ENCODE measurements at places on chromosomes 3 and 15. TPM values are rescaled to one million over a fixed set of nuclear protein-coding genes. Genes with fewer than 3 reads are reported as not detected.
A peak's percentile ranks its signal among the peaks of the same experiment; 100 is the strongest.

CISH gene
- total RNA-seq: 359 TPM

- peak; percentile 73 for DNase-seq
- H3K27me3 ChIP-seq: no peaks in the 10 kb centered on the region
- peaks cover 40% of the 10 kb centered on the region for H3K36me3 ChIP-seq
- H3K4me3 ChIP-seq: peak overlapping the region; percentile 66
- peaks cover 83% of the 10 kb centered on the region for H3K4me1 ChIP-seq
These were observed 17.4 kb downstream of the LRIG1 start for GRCh38 chr3:66483409-66483906.

C3orf20 gene
- 0.28 TPM for total RNA-seq

- peaks cover 80% of the 10 kb centered on the region for H3K36me3 ChIP-seq
- peaks cover 76% of the 10 kb centered on the region for H3K4me1 ChIP-seq
- H3K27ac ChIP-seq: peak overlapping the region; percentile 95
- H3K4me3 ChIP-seq: peak overlapping the region; percentile 61
These were observed 15.3 kb downstream of the FYCO1 start for GRCh38 chr3:45980229-45980813.

DNA sequence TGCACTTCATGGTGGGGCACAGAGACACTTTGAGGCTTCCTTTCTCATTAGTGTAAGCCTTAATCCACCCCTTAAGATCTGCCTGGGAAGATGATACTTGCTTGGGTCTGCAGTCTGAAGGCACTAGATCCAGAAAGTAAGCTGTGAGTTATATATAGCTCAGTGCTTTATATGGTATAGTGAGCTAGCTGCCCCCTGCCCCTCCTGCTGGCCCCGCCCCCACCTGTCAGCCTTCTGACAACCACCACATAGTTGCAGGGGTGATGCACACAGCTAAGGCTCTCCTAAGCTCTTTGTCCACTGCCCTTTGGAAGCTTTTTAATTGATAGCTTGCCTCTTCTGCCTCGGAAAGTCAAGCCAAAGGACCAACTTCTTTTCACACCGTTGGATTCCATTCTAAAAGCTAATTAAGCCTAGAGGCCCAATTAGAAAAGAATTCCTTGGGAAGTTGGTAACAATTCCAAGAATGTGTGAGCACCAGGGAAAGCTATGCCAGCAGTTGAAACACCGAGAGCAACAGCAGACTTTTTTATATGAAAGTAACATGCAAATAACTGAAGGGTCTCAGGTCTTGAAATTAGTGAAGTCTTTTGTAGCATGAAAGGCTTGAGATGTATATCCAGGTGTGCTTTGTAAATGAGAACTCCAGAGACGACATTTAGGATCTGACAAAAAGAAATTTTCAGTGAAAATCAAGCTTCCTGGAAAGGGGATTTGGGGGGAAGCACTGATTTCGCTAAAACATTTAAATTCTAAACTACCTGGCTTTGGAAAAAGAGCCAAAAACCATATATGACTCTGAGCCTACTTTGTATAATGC lies 2.3 kb downstream of the TPM1 start:
- H3K4me3 ChIP-seq: no peak overlapping the region
- no peak overlapping the region for H3K27ac ChIP-seq
- peaks cover 19% of the 10 kb centered on the region for H3K4me1 ChIP-seq
- H3K36me3 ChIP-seq: no peaks in the 10 kb centered on the region
- peaks cover 75% of the 10 kb centered on the region for H3K27me3 ChIP-seq

DNA sequence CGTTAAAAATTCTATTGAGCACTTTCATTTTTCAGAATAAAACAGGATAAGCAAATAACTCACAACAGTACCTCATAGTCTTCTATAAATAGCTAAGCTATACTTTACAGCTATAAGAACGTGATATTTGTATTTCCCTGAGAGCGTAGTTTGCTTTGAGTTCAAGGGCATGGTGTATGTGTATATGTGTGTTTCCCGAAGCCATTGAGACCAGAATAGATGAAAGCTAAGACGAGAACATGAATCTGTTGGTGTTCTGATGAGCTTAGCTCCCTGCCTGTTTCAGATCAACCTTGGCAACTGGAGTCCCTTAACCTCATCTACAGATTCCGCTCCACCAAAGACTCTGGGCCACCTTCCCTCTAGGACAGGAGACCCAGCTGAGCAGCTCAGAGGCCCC lies 59.5 kb upstream of the MCF2L2 start:
- H3K4me3 ChIP-seq: no peak overlapping the region
- no peaks in the 10 kb centered on the region for H3K27me3 ChIP-seq
- peaks cover 8% of the 10 kb centered on the region for H3K4me1 ChIP-seq
- H3K36me3 ChIP-seq: peaks cover 26% of the 10 kb centered on the region
- H3K27ac ChIP-seq: no peak overlapping the region

LRRIQ4 gene
- total RNA-seq: 0.09 TPM

- no peak overlapping the region for H3K4me3 ChIP-seq
- H3K27ac ChIP-seq: no peak overlapping the region
- H3K36me3 ChIP-seq: no peaks in the 10 kb centered on the region
- no peak for DNase-seq
- no peaks in the 10 kb centered on the region for H3K27me3 ChIP-seq
These were observed 323.4 kb upstream of the PLSCR5 start for GRCh38 chr3:146928421-146929059.

DNA sequence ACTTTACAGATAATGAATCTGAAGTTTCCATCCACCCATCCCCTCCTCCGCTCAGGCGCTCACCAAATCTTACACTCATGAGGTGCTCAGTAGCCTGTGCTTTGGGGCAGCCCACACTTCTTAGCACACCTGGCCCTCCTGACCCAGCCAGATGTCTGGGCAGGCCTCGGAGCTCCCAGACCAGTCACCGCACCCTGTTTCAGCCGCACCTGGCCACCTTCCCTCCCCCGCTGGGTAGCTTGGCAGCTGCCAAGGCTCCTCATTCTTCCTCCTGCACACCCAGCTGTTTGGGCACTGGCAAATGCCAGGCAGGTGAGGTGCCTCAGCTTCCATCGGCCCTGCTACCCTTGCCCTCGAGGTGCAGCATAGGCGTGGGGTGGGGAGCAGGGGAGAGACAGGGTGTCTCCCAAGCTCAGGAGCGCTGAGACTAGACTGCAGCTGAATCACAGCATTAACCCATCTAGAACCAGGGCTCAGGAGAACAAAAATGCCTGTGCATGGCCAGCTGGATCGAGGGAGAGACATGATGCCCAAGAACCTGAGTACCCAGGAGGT lies 45.8 kb downstream of the CDC25A start:
- no peak for DNase-seq
- H3K4me1 ChIP-seq: peaks cover 2% of the 10 kb centered on the region
- H3K27me3 ChIP-seq: no peaks in the 10 kb centered on the region
- no peak overlapping the region for H3K27ac ChIP-seq
- no peak overlapping the region for H3K4me3 ChIP-seq

XIRP1 gene
- 2.9 TPM for total RNA-seq

DNA sequence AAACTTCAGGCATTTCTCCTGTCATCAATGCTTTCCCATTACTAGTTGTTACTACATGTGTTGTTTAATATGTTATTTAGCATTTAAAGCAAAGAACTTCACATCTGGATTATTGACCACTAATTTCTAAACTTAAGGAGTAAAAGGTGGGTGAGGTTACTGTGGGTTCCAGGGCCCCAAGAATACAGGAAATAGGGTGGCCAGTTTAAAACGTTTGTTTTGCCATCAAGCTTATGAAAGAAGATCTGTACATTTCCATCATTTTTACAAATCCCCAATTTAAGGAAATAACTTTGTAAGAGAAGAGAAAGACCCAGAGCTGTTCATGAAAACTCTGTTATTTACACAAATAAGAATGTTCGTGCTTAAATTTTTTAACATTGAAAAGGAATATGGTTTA lies 54.5 kb upstream of the ACKR4 start:
- DNase-seq: no peak
- H3K27ac ChIP-seq: peak overlapping the region; percentile 97
- no peaks in the 10 kb centered on the region for H3K27me3 ChIP-seq
- peaks cover 32% of the 10 kb centered on the region for H3K36me3 ChIP-seq
- H3K4me1 ChIP-seq: peaks cover 31% of the 10 kb centered on the region

DNA sequence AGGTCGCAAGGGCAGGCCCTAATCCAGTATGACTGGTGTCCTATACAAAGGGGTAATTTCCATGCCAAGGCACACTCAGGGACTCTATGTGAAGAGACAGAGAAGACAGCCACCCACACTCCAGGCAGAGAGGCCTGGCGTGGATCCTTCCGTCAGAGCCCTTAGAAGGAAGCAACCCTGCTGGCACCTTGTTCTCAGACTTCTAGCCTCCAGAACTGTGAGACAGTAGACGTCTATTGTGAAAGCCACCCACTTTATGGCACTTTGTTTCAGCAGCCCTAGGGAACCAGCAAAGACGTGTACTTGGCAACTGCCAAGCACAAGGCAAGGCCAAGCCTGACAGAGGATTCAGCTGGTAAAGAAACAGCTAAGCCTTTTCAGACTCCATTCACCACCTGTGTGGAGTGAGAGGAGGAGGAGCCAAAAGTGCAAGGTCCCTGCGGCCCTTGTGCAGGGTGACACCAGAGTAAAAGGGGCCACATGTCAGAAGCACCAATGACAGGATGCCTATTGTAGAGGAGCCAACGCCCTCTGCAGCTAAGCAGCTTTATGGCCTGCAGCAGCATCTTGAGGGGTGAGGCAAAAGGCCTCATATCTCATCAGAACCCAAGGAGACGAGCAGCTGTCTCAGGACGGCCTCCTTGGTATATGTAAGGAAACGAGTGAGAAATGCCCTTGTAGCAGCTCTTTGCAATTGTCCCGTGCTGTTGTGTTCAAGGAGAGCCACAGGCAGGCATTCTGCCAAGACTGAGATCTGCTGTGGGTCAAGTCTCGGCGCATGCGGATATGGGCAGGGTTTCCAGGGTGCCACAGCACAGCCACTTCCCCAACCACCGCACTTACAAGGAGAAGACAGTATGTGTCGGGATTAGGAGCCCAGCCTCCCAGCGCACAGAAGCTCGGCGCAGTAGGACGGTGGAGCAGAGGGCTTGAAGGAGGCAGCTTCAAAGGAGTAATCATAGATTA lies 121.5 kb upstream of the LIPC start:
- no peaks in the 10 kb centered on the region for H3K36me3 ChIP-seq
- H3K4me1 ChIP-seq: peaks cover 32% of the 10 kb centered on the region
- DNase-seq: no peak
- H3K27ac ChIP-seq: no peak overlapping the region

DNA sequence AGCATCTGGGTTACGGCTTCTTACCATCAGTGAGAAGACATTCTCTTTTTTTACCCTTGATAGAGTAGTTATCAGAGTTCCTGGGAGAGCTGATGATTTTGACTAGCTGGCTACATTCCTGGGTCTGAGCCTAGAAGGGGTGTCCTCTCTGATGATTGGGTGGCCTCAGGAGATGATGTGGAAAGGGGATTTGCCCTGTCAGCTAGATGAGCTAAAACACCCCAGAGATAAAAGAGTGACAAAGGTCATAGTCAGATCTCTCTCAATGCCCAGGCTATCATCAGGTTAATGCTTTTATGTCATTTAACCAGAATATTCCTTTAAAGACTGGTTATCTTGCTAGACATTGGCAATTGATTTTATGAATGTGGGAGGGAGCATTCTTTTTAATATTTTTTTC lies 130.2 kb downstream of the KCNAB1 start:
- peaks cover 10% of the 10 kb centered on the region for H3K27me3 ChIP-seq
- no peak for DNase-seq
- H3K27ac ChIP-seq: no peak overlapping the region
- no peaks in the 10 kb centered on the region for H3K36me3 ChIP-seq
- no peak overlapping the region for H3K4me3 ChIP-seq

GABRR3 gene
- 0.05 TPM for total RNA-seq

UMPS gene
- 65.6 TPM for total RNA-seq

- H3K27ac ChIP-seq: peak overlapping the region; percentile 29
- peaks cover 16% of the 10 kb centered on the region for H3K4me1 ChIP-seq
- no peaks in the 10 kb centered on the region for H3K36me3 ChIP-seq
- no peak for DNase-seq
- no peak overlapping the region for H3K4me3 ChIP-seq
- no peaks in the 10 kb centered on the region for H3K27me3 ChIP-seq
These were observed 141.6 kb downstream of the DNAJB8 start for GRCh38 chr3:128324911-128325592.

GRCh38 chr3:103730744-103731143 lies 1295.9 kb downstream of the ZPLD1 start:
- DNase-seq: no peak
- no peaks in the 10 kb centered on the region for H3K27me3 ChIP-seq
- no peaks in the 10 kb centered on the region for H3K36me3 ChIP-seq
- H3K4me1 ChIP-seq: no peaks in the 10 kb centered on the region

FGF7 gene
- not detected for total RNA-seq

RETNLB gene
- total RNA-seq: not detected

DNA sequence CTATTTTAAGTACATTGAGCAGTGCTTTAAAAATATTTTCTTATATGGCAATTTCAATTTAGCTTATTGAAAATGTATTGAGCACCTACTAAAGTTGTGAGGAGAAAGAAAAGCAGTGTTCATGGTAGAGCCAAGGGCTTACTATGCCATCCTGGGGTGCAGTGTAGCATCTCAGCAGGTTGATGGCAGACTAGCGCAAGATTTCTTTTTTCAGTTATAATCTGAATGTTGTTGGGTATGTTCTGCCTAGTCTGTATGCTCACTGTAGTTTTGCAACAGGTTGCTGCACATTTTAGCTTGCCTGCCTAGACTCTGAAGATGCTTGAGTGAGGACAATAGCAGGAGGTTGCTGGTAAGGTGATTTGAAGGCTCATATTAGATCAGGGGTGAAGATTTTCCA lies 103.1 kb upstream of the UNC13C start:
- H3K4me1 ChIP-seq: no peaks in the 10 kb centered on the region
- DNase-seq: no peak
- no peaks in the 10 kb centered on the region for H3K36me3 ChIP-seq
- H3K27ac ChIP-seq: no peak overlapping the region
- H3K4me3 ChIP-seq: no peak overlapping the region

TMCC1 gene
- total RNA-seq: 21.0 TPM

C2CD4B gene
- total RNA-seq: 0.58 TPM

GRCh38 chr15:29570121-29570947 lies 251.9 kb downstream of the TJP1 start:
- H3K4me3 ChIP-seq: no peak overlapping the region
- H3K27me3 ChIP-seq: peaks cover 58% of the 10 kb centered on the region
- DNase-seq: no peak

GRCh38 chr15:47437491-47437890 lies 279.8 kb upstream of the SEMA6D start:
- no peaks in the 10 kb centered on the region for H3K36me3 ChIP-seq
- no peaks in the 10 kb centered on the region for H3K27me3 ChIP-seq
- H3K27ac ChIP-seq: no peak overlapping the region

SPESP1 gene
- total RNA-seq: 0.51 TPM

STRIT1 gene
- total RNA-seq: not detected

- no peaks in the 10 kb centered on the region for H3K36me3 ChIP-seq
- no peak overlapping the region for H3K4me3 ChIP-seq
- peaks cover 12% of the 10 kb centered on the region for H3K27me3 ChIP-seq
These were observed 57.9 kb downstream of the ADCY5 start for GRCh38 chr3:123390865-123391600.

- no peaks in the 10 kb centered on the region for H3K36me3 ChIP-seq
- H3K4me1 ChIP-seq: no peaks in the 10 kb centered on the region
- H3K27ac ChIP-seq: no peak overlapping the region
- H3K27me3 ChIP-seq: no peaks in the 10 kb centered on the region
- no peak for DNase-seq
These were observed 860.4 kb downstream of the ROBO1 start for GRCh38 chr3:78907367-78907766.

- no peaks in the 10 kb centered on the region for H3K36me3 ChIP-seq
- DNase-seq: peak; percentile 85
- peaks cover 15% of the 10 kb centered on the region for H3K4me1 ChIP-seq
- H3K27ac ChIP-seq: no peak overlapping the region
These were observed 1.4 kb downstream of the KBTBD13 start for GRCh38 chr15:65077981-65078352.

- H3K4me3 ChIP-seq: peak within 1 kb of the TSS; percentile 96
- peak within 1 kb of the TSS; percentile 89 for H3K27ac ChIP-seq
These were observed at the start of gene DALRD3 for GRCh38 chr3:49017971-49018706. Gene DALRD3 (minus strand): TSS chr3:49018580. CDS start chr3:49018564, 16 bp downstream.
